ENCODE measurements at places on chromosomes 7 and 10.

DNA sequence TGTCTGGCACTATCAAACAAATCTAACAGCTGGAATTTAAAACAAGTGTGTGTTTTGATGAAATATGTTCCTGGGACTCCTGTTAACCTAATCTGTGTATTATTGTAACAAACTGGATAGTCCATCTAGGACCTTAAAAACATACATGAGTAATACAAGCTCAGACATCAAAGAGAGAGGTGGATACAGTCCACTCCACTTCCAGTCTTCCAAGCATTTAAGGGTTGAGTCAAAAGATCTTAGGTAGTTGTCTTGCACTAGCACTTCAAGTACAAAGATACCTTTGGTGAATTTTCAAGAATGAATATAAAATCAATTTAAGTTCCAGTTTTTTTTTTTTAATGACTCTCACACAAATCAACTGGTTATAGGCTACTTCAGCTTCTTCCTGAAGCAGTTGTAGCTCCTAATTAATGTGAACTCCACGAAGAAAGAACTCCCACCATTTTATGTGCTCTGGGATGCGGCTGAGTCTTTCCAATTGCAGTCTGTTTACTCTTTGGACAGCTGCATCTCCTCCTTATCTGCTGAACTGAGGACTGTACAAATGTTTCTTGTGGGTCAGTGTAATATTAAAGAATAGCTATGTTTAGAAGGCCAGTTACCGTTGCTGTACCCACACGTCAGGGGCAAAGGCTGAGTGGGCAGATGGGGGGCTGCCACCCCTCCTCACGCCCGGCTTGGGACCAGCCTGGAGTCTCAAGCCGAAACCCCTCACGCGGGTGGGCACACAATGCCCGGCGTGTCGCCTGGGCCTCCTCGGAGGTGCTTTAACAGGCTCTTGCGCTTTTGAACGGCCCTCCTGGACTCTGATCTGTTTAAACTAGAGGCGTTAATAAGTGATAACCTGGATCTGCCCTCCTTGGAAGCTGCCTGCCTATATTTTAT is 2.9 kb upstream of the IGF2BP3 start:
- DNase-seq: no peak

DNA sequence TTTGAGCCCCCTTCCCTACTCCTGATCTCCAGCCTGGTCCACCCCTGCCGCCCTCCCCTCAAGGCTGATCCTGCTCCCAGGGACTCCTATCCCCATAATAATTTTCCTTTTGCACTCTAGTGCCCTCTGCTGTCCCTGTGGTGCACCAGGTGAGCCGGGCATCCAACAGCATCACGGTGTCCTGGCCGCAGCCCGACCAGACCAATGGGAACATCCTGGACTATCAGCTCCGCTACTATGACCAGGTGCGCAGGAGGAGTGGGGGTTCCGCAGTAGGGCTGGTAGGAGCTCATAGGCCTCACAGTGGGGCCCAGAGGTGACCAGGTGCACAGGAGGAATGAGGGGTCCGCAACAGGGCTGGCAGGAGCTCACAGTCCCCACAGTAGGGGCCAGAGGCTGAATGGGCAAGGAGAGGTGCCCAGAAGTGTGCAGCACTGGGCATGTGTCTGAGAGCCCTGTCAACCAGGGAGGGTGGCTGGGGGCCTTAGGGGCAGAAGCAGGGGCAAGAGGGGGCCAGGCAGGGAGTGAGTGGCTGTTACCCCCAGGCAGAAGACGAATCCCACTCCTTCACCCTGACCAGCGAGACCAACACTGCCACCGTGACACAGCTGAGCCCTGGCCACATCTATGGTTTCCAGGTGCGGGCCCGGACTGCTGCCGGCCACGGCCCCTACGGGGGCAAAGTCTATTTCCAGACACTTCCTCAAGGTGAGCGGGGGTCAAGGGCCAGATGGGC is 11.7 kb downstream of the EPHB6 start:
- DNase-seq: no peak

DNA sequence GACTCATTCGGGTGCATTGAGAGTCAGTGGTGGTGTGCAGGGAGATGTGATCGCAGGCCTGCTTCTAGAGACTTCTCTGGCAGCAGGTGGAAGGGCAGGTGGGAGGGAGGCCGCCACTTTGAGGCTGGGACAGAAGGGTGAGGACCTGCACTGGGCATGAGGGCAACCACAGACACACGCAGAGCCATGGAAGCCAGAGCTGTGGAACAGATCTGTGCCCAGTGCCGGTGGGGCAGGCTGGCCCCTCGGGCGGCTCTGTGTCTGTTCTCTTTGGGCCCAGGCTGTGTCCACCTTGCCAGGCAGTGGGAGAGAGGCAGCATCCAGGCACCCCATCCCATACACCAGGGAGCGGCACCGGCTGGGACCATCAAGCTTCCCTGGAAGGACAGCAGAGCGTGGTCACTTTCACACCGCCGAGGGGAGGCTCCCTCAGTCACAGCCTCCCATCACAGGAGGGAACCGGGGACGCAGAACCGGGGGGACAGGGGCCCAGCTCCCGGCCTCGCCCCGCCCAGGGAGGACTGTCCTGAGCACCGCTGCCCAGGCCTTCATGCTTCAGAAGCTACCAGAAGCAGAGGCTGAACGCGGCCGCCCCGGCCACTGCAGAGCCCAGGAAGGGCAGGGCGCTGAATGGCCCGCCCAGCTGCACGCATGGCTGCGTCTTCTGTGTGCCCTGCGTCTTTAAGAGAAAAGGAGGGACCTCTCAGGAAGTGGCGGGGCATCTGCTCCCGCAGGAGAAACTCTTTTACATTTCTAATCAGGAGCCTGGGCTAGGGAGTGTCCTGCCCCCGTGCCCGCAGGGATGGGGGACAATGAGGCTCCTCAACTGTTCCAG is 32.1 kb downstream of the EN2 start:
- DNase-seq: no peak

DNA sequence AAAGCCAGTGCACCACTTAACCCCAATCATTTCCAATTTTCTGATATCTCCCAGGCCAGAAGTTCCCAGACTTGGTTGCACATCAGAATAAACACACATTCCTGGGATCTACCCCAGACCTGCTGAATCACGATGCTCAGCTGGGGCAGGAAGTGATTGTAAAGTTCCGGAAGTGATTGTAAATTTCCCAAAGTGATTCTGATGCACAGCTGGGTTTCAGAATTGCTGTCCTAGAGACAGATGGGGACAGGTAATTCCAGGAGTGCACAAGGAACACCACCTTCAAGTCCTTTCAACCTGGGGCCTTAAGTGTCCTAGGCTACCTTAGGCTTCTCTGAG is 104.2 kb upstream of the EEPD1 start:
- no peak for DNase-seq

DNA sequence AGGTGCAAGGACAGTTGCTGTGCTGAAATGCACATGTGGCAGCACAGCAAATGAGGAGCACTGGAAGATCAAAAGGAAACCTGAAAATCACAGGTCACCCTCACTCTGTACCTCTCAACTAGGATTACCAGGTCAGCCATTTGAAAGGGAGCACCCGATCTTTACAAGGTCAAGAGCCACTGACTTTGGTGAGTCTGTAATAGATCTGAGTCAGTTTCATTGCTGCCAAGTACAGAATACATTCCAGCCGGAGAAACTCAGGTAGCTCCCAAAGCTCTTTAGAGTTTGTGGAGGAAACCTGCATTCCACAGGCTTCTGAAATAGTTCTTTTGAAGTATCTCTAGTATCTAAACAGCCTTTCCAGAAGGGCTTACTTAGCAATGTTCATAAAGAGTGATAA is 217.5 kb downstream of the SNX13 start:
- no peak for DNase-seq

- no peak for DNase-seq
Measured at GRCh38 chr7:50368366-50368765, 63.9 kb downstream of the IKZF1 start.

DNA sequence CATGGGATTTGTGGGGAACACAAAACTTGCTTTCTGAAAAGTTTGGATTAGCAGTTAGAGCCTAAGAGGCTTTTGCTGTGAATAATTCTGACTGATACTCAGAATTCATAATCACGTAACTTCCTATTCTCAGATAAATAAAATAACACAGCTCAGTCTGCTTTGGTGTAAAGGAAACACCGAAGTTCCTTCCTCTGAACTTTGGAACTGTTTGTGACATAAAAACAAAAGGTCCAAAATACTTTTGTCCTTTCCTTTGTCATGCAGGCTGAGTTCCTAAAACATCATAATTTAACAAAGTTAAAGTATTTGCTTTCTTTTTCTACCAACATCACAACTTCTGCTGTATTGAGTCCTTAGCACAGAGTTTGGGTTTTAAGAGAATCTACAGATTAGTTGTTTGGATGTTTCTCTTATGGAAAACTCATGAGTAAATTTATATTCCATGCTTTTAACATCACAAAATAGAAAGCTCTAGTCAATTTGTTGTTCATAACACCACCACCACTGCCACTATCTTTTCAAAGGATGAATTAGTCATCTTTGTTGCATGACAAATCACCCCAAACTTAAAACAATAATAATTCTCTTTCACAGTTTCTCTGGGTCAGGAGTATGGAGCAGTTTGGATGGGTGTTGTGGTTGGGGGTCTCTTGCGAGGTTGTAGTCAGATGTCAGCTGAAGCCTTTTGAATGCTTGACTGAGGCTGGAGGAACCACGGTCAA is 123.4 kb downstream of the REEP3 start:
- DNase-seq: no peak

GRCh38 chr7:106520962-106521514 is 139.9 kb downstream of the CCDC71L start:
- no peak for DNase-seq

- no peak for DNase-seq
Measured at GRCh38 chr7:129443612-129444011, 9.4 kb downstream of the STRIP2 start.

DNA sequence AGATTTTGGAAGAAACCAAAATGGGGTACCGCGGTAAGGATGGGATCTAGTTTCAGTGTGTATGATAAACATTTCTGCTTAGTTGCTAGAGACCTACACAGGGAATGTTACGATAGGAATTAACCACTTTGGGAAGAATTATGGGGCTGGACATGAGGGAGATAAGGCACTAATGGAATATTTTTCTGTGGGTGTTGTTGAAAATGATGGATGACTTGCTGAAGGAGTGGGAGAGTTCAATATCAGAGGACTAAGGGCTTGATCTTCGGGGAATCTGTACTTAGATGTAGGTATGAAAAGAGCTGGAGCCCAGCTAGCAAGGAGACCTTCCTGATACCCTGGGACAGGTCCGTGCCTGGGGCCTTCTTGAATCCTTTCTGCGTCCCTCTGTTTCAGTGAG is 303.7 kb downstream of the EXOC4 start:
- DNase-seq: no peak

DNA sequence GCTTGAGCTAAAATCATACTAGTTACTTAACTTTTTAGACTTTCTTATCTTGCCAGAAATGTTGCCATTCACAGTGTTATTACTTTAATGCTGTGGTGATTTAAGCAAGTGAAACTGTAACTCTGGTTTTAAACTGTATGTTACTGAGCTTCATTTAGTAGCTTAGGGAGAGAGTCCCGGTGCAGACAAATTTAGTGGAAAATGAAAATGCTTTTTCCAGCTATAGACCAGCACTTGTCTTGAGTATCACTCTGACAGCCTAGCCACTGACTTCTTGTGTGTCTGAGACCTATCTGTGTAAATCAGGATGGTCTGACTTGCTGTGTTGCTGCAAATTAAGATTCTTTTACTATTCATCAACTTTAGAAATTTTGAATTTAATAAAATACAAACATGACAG is 200.8 kb downstream of the CACNB2 start:
- no peak for DNase-seq

All from Right ventricle myocardium inferior (tissue), 1 donor.